ENCODE measurements at places on chromosomes 5 and 9.

- no peak for DNase-seq
Measured at GRCh38 chr9:91720751-91721705, 229.0 kb downstream of the ROR2 start.

GRCh38 chr5:3526551-3527185 is 69.0 kb upstream of the IRX1 start:
- no peak for DNase-seq

- DNase-seq = no peak
Measured at GRCh38 chr9:128600099-128600498, 47.7 kb downstream of the SPTAN1 start.

DNA sequence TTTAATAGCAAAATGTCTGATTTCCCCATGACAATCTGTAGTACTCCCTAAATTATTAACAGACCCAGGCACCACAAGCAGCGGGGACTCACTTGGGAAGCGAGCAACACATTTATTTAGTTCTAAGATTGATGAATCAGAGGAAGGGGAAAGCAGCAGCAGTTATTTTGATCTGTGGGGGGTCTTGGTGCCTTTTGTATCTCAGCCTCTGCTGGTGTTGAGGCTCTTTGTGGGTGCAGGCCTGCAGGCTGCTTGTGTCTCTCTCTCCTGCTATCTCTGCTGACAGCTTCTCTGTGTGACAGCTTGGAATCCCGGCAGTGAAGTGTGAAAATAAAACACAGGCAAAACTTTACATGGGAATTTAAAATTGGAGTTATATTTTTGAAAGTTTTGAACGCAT is 878.2 kb upstream of the DMAC1 start:
- DNase-seq = no peak

- no peak for DNase-seq
Measured at GRCh38 chr5:108311682-108312081, 70.2 kb downstream of the FBXL17 start.

DNA sequence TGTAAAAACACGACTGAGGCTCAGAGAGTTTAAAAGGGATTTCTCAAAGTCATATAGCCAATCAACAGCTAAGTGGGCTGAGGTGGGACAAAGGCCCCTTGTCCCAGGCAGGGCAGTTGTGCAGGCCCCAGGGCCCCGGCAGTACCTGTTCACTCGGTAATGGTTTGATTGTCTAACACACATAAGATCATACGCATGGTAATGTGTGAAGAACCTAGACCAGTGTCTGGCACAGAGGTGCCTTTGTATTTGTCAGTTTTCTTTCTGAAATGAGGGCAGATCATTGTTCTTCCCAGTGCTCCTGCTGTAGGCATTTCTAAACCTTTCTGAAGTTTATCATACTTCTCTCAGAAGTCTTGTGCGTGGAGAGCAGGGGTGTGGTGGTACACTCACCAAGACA is 66.8 kb downstream of the IPPK start:
- DNase-seq = no peak

DNA sequence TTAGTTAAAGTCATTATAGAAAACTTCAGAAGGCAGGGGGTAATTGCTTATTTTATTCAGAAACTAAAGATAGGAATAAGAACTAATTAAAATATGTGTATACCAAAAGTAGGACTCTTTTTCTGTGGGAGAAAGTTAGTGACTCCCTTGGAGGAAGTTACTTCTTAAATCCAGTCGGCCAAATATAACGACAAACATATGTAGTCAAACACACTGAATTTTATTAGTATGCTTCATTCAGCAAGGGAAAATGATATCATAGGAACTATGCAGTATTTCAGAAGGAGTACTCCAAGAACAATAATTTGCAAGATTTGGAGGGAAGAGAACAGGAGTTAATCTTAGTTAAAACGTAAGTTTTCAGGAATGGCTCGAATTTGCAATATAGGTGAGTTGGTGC is 432.6 kb downstream of the CYLC2 start:
- no peak for DNase-seq

DNA sequence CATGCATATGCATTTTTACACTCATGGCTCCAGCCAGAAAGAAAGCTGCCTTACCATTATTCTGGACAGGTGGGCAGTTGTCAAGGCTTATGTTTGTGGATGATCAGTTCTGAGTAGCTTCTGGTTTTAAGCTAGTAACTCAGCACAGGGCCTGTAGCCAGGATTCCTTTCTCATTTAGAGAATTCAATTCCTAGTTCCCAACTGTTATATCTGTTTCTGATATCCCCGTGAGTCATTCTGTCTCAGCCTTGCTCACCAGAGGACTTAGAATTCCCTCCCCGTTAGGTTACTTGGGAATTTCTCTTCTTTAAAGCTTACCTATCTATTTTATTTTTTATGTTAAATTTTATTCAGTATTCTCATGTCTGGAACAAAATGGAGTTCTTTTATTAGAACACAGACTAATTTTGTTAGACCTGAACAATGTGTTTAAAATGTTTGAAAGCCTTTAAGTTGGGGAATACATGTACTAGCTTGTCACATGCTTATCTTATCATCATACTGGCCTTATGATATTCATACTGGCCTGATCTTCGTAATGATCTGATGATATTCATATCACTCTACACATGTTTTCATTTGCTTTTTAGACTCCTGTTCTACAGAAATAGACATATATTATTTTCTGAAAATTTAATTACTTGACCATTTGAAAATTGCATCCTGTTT is 47.1 kb downstream of the CAST start:
- DNase-seq = no peak

DNA sequence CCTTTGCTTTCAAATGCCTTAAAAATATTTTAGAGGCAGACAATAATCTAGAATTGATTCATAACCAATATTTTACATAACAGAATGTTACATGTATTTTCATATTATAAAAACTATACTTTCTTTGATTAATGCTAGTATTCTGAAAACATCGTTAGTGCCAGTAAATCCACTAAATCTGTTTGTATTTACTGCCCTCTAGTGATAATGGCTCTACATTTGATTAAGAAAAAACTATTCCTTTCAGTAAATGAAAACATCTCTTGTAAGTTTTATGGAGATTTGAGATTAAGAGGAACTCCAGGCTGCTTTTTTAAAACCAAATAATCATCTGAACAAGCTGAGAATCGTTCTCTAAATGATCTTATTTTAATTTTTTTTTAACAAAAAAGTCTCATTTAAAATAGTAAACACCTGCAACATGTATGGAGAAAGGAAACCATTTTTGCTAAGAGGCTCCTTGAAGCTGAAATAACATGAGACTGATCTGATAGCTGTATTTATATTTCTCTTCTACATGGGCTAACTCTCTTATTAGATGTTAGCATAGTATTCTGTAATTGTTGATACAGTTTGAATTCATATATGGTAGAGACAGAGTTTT is 424.7 kb downstream of the RAB3C start:
- no peak for DNase-seq

- DNase-seq = no peak
Measured at GRCh38 chr9:112489876-112490666, 3.4 kb downstream of the KIAA1958 start.

DNA sequence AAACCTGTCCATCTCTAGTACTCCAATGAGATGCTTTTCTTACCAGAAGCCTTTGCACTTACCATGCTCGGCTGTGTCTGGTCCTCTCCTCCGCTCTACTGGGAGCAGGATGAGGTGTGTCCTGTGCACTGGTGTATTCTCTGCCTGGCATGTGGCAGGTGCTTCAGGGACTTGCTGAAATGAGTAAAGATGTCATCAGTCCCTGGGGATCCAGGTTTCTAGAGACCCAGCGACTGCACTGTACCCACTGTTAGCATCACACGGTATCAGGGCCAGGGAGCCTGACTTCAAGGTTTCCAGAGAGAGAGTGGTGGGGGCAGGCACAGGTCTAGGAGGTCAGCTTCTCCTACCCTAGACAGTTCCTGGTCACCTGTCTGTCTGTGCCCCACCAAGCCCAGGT is 10.5 kb downstream of the PTTG1 start:
- no peak for DNase-seq

GRCh38 chr9:93194221-93194625 is 10.3 kb downstream of the WNK2 start:
- no peak for DNase-seq

DNA sequence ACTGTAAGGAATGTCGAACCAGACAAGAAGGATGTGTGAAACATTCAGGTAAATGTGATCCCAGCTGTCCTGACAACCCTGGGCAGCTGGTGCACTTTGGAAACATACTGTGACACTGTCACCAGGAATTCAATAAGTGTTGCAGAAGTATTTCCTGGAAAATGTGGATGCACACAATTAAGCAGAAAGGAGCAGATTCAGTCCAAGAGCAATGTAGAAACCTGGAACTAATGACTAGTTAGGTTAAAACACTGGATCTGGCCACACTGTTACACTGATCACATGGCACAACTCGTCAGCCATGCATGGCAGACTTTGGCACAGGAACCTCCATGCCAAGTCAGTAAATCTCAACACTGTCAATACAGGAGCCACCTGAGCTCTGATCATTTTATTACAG is 109.0 kb downstream of the FAM174A start:
- DNase-seq = no peak

DNA sequence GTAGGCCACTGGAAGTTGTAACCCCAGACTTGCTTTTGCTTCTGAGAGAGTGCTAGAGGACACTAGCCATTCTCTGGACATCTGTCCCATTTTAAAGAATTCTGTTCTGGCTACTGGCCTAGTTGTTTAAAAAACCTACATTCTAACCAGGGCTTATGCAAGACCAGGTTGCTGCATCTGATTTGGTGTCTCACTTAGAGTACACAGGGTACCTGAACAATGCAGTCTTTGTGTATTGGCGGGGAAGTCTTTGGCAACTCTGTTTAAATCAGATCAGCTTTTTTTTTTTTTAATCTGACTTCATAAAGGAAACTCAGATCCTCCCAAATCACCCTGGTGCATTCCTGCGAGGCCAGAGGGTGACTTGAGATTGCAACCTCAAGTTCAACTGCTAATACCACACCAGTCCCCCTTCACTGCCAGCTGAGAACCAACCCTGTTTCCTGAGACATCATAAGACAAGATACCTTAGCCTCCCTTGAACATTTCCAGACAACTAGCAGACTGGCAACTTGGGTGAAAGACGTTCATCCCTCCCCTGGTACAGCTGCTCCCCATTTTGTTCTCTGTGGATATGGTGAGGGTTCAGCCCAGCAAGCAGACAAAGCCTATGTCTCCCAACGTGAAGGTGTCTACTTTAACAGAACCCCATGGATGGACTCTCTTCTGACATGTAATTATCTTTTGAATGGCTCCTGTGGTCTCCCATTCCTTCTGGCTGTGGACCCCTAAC is 27.0 kb downstream of the SKP1 start:
- DNase-seq = no peak

DNA sequence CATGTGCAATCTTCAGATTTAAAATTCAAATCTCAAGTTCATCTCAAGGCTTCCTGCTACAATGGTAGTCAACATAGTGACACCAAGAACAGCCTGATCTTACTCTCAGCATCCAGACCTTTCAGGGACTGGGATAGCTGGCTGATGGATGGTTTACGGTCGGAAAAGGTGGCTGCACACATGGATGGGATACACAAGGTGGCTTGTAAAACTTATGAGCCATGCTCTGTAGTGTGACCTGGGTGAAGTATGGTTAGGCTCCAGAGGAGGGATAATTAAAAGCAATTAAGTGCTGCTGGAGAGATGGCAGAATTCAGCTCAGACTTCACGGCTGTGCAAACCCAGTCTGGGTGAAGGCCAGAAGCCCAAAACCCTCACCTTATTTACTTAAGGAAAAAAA is 379.5 kb downstream of the NFIB start:
- DNase-seq = no peak

GRCh38 chr9:27384262-27385014 is 87.5 kb upstream of the EQTN start:
- DNase-seq = no peak

DNA sequence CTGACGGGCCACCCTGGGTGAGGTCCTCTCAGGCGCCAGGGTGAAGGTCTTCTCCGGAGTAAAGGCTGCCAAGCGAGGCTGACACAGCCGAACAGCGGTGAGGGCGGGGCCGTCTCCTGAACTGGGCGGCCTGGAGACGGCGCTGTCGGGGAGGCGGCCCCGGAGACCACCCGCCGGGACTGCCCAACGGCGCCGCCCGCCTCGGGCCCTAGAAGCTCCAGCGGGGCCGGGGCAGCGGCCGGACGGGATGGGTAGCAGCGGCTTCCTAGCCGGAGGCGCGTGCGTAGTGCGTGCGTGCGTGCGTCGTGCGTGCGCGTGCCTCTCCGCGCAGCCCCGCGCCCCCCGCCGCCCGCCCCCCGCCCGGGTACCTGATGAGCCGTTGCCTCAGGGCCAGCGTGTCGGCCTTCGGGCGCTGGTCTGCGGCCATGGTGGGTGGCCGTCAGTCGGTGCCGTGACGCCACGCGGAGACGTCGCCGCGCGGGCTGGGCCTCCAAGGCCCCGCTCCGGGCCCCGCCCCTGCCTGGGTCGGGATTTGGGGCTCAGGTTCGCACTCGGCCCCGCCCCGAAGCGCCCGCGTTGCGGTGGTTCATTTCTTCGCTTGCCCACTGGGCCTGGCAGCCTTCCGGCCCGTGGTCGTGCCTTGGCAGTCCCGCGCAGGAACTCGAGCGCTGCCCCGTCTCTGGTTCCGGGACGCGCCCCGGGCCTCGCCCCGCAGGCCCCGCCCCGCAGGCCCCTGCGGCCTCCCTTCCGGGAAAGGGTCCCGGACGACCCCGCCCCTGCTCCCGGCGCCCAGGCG is at the start of gene PHYKPL:
Gene PHYKPL, minus strand, starts transcription at position 679 of the 796 bp plus-strand sequence. Its CDS starts 252 bp downstream, at position 427.
- DNase-seq = peak; percentile 71

GRCh38 chr9:1414711-1415131 is 364.6 kb downstream of the DMRT2 start:
- no peak for DNase-seq

DNA sequence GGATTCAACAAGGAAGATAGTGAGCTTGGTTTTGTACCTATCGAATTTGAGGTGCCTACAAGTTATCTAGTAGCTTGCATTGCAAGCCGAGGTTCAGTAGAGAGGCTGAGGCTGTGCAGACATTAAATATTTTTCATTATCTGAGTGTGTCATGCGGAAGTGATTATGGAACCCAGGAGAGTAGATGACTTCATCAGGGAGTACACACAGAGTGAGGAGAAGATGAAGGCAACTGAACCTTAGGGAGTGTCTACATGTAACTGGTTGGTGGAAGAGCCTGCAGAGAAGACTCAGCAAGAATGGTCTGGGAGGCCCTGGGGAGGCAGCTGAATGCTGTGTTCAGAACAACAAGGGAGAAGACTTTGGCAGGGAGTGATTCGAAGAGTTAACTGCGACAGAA is 393.9 kb downstream of the ARHGEF28 start:
- DNase-seq = no peak

- DNase-seq = no peak
Measured at GRCh38 chr9:106869458-106869857, 6.5 kb downstream of the ZNF462 start.

DNA sequence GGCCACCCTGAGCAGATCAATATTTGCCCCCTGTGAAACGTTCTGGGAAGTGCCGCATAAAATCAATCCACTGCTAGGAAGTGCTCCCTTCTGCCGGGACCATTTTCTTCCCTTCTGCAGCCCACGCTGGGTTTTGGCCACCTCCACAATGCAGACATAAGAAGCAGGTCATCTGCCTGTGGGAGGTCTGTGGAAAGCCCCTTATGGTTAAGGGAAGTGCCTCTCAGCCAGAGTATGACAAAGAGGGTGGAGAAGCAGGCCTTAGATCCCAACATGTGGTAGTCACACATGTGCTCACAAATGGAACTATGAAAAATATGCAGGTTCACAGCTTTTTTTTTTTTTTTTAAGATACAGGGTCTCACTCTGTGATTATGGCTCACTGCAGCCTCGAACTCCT is 82.8 kb downstream of the SLC1A3 start:
- DNase-seq = no peak
